ENCODE measurements at places on chromosomes 3 and 15. TPM values are rescaled to one million over a fixed set of nuclear protein-coding genes. Genes with fewer than 3 reads are reported as not detected.
A peak's percentile ranks its signal among the peaks of the same experiment; 100 is the strongest.

DNA sequence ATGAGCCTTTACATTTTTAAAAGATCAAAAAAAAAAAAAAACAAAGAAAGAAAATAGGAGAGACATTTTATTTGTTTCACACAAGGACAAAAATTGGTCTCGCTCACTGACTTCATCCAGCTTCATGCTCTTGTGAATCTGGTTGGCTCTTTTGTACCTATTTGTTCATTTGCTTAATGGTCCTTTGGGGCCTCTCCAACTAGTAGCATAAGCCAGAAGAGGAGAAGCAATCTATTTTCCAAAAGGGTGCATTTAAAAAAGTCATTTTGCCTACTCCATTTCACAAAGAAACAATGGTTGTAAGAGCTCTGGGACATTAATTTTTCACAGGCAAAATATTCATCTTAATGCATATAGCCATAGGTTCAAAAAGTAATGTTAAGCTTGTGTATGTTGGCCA, 168.3 kb upstream of the ADAMTS9 start:
- H3K36me3 ChIP-seq = no peaks in the 10 kb centered on the region
- no peaks in the 10 kb centered on the region for H3K27me3 ChIP-seq
- no peak overlapping the region for H3K27ac ChIP-seq

- no peak overlapping the region for H3K27ac ChIP-seq
- peaks cover 11% of the 10 kb centered on the region for H3K27me3 ChIP-seq
- no peak overlapping the region for H3K4me3 ChIP-seq
- no peaks in the 10 kb centered on the region for H3K4me1 ChIP-seq
- DNase-seq = no peak
Observed at GRCh38 chr15:39235084-39235795, 345.6 kb upstream of the THBS1 start.

The C3orf52 gene
- 9.5 TPM for total RNA-seq

GRCh38 chr3:58092521-58092920, 84.3 kb downstream of the FLNB start:
- no peaks in the 10 kb centered on the region for H3K27me3 ChIP-seq
- DNase-seq = no peak
- H3K4me3 ChIP-seq = no peak overlapping the region
- H3K27ac ChIP-seq = no peak overlapping the region

The NDN gene
- total RNA-seq = 2.9 TPM

- H3K4me3 ChIP-seq = no peak overlapping the region
- H3K36me3 ChIP-seq = peaks cover 23% of the 10 kb centered on the region
- no peaks in the 10 kb centered on the region for H3K27me3 ChIP-seq
- peaks cover 59% of the 10 kb centered on the region for H3K4me1 ChIP-seq
Observed at GRCh38 chr3:41207355-41207754, 8.1 kb downstream of the CTNNB1 start.

- no peak for DNase-seq
- no peak overlapping the region for H3K4me3 ChIP-seq
- peaks cover 1% of the 10 kb centered on the region for H3K36me3 ChIP-seq
- peaks cover 84% of the 10 kb centered on the region for H3K27me3 ChIP-seq
Observed at GRCh38 chr15:89370120-89370977, 35.7 kb upstream of the POLG start.

GRCh38 chr3:78907367-78907766, 860.4 kb downstream of the ROBO1 start:
- no peak overlapping the region for H3K27ac ChIP-seq
- H3K4me1 ChIP-seq = no peaks in the 10 kb centered on the region
- DNase-seq = no peak
- H3K27me3 ChIP-seq = no peaks in the 10 kb centered on the region

The ISLR2 gene
- total RNA-seq = not detected

GRCh38 chr15:26841941-26842340, 24.9 kb upstream of the GABRA5 start:
- H3K27me3 ChIP-seq = no peaks in the 10 kb centered on the region
- no peak for DNase-seq
- no peak overlapping the region for H3K27ac ChIP-seq

The GHRL gene
- total RNA-seq = 0.30 TPM

- H3K36me3 ChIP-seq = no peaks in the 10 kb centered on the region
- no peak overlapping the region for H3K4me3 ChIP-seq
- H3K27ac ChIP-seq = no peak overlapping the region
- no peak for DNase-seq
Observed at GRCh38 chr3:175146258-175146657, 287.1 kb downstream of the NAALADL2 start.

DNA sequence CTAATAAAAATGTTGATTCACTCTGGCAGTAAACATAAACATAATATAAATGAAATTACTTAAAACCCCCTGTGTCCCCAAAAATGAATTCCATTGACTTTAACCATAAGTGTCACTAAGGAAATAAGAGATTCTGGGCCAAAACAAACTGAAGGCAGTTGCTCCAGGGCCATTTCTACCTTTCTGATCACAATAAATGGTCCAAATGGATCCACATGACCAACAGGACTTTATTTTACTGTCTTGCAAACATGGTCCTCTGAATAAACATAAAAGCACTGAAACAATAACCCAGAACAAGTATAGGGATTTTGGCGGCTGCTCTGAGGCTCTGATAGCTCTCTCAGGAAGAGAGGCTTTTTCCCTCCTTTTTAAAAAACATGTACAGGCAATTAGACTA, 77.3 kb downstream of the ETFA start:
- DNase-seq = no peak
- H3K36me3 ChIP-seq = peaks cover 3% of the 10 kb centered on the region
- H3K4me3 ChIP-seq = no peak overlapping the region
- H3K27ac ChIP-seq = no peak overlapping the region
- H3K27me3 ChIP-seq = no peaks in the 10 kb centered on the region

DNA sequence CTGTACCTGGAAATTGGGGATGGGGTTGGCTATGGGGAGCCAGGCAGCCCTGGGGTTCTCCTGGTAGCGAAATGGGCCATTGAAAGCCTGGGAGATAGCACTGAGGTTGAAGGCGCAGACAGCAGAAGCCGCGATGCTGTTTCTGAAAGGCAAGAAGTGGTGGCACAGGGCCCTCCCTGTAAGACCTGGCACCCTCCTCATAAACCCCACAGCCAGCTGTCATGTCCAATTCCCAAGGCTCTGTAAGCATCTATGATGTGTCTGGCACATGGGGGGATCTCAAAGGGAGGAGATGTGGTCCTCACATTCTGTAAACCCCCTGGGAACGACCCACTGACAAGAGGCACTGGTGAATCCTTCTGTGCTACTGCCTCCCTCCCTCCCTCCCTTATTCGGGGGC, 104.0 kb downstream of the SEMA5B start:
- no peak overlapping the region for H3K27ac ChIP-seq
- H3K27me3 ChIP-seq = peaks cover 28% of the 10 kb centered on the region
- DNase-seq = no peak
- H3K4me3 ChIP-seq = no peak overlapping the region
- H3K4me1 ChIP-seq = no peaks in the 10 kb centered on the region
- no peaks in the 10 kb centered on the region for H3K36me3 ChIP-seq

The MINDY2 gene
- 12.5 TPM for total RNA-seq

The GABRR3 gene
- total RNA-seq = not detected

The A4GNT gene
- not detected for total RNA-seq

The GOLGA8T gene
- not detected for total RNA-seq

DNA sequence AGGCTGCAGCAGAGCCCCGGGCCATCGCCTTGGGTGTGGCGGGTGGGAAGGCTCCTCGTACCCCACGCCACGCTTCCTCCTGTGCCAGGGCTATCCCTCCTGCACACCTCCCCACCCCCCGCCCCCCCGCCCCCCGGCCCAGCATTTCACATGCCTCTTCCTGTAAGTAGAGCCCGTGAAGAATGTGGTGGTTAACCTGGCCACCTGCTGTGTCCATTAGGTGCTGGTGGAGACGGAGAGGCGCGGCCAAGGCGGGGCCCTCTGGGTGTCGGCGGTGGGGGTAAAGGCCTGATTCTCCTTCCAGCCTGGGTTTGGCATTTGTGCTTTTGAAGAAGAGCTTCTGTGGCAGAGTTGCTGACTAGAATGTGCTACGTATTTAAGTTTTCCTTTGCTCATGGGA, 127.8 kb downstream of the CHDH start:
- peaks cover 17% of the 10 kb centered on the region for H3K27me3 ChIP-seq
- no peaks in the 10 kb centered on the region for H3K4me1 ChIP-seq
- DNase-seq = no peak
- no peaks in the 10 kb centered on the region for H3K36me3 ChIP-seq
- H3K4me3 ChIP-seq = no peak overlapping the region

DNA sequence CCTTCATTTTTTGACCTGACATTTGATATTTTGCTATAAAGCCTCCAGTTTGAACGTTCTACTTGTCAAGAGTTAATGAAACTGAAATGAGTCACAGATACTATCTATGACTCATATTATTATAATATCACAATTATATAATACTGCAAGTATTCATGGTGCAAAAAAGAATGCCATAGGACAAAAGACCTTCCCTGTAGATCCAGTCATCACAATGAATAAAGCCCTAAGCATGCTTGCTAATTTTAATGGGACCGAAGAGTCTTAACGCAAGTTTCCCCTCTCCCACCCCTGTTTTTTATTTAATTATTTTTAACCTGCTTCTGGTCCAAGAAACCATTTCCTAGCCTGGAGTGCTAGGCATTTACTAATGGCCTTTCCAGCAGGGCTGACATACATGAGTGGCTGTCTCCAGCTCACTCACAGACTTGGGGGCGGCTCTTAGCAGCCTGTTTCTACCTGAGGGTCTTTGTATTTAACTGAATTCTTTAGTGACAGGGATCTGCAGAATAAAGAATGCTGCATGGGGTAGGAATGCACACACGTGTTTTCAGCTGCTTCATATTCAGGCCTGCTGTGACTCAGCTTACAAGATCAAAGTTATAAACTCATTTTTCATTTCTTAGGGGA, 61.2 kb downstream of the THBS1 start:
- no peak overlapping the region for H3K4me3 ChIP-seq
- H3K27me3 ChIP-seq = peaks cover 21% of the 10 kb centered on the region
- no peaks in the 10 kb centered on the region for H3K36me3 ChIP-seq
- no peak for DNase-seq

The KIAA1143 gene
- total RNA-seq = 35.0 TPM

GRCh38 chr15:31202953-31203352, 101.4 kb upstream of the TRPM1 start:
- no peak overlapping the region for H3K4me3 ChIP-seq
- peak; percentile 69 for DNase-seq
- peaks cover 63% of the 10 kb centered on the region for H3K4me1 ChIP-seq
- peak overlapping the region; percentile 50 for H3K27ac ChIP-seq
- peaks cover 17% of the 10 kb centered on the region for H3K27me3 ChIP-seq

The GRAMD1C gene
- total RNA-seq = 0.29 TPM

The TF gene
- total RNA-seq = 0.45 TPM

The FBN1 gene
- 1.1 TPM for total RNA-seq

- no peaks in the 10 kb centered on the region for H3K36me3 ChIP-seq
- H3K4me1 ChIP-seq = no peaks in the 10 kb centered on the region
- DNase-seq = no peak
- H3K4me3 ChIP-seq = no peak overlapping the region
- no peaks in the 10 kb centered on the region for H3K27me3 ChIP-seq
- H3K27ac ChIP-seq = no peak overlapping the region
Observed at GRCh38 chr15:87322265-87322664, 934.3 kb downstream of the NTRK3 start.

GRCh38 chr15:68492855-68493254, 60.9 kb upstream of the ITGA11 start:
- H3K27me3 ChIP-seq = peaks cover 38% of the 10 kb centered on the region
- H3K27ac ChIP-seq = no peak overlapping the region
- no peaks in the 10 kb centered on the region for H3K36me3 ChIP-seq
- no peak for DNase-seq

The DNAJA4 gene
- 28.5 TPM for total RNA-seq

The CLRN1 gene
- not detected for total RNA-seq

The SLC12A1 gene
- not detected for total RNA-seq

- no peak for DNase-seq
- no peak overlapping the region for H3K27ac ChIP-seq
- no peaks in the 10 kb centered on the region for H3K4me1 ChIP-seq
- H3K27me3 ChIP-seq = peaks cover 3% of the 10 kb centered on the region
- H3K36me3 ChIP-seq = no peaks in the 10 kb centered on the region
Observed at GRCh38 chr15:38720893-38721567, 156.4 kb upstream of the RASGRP1 start.

The PLCB2 gene
- 195 TPM for total RNA-seq

- no peak overlapping the region for H3K27ac ChIP-seq
- H3K36me3 ChIP-seq = no peaks in the 10 kb centered on the region
- H3K27me3 ChIP-seq = peaks cover 3% of the 10 kb centered on the region
- H3K4me1 ChIP-seq = peaks cover 12% of the 10 kb centered on the region
- no peak overlapping the region for H3K4me3 ChIP-seq
- peak; percentile 25 for DNase-seq
Observed at GRCh38 chr3:109702252-109702651, 364.9 kb upstream of the DPPA4 start.

The NUP210 gene
- 204 TPM for total RNA-seq

The SH3GL3 gene
- total RNA-seq = not detected

DNA sequence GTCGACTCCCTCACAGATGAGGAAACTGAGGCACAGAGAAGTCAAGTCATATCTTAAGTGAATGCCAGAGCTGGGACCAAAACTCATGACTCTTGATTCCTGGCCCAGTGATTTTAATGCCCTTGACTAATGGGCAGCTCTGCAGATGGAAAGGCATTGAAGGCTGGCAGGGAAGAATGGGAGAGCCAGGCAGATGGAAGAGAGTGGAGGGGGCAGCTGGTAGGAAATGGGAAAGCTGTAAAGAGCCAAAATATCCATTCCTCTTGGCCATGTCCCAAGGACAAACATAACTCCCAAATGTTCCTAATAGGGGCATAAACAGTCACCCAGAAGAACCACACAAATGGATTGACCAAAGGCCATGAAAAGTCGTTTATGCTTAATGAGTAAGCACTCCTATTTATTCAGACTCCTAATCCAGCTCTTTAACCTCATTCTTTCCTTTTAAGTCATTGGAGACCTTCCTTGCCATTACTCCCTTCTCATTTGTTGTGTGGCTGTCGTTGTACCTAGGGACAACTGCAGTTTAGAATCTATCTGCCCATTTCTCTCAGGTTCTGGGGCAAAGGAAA, 330.5 kb upstream of the ROPN1 start:
- no peaks in the 10 kb centered on the region for H3K27me3 ChIP-seq
- H3K4me3 ChIP-seq = no peak overlapping the region
- H3K4me1 ChIP-seq = no peaks in the 10 kb centered on the region
- no peak for DNase-seq
- H3K36me3 ChIP-seq = no peaks in the 10 kb centered on the region

The CCR8 gene
- total RNA-seq = 1.9 TPM

- H3K27ac ChIP-seq = no peak overlapping the region
- no peaks in the 10 kb centered on the region for H3K4me1 ChIP-seq
- peaks cover 2% of the 10 kb centered on the region for H3K36me3 ChIP-seq
- no peak overlapping the region for H3K4me3 ChIP-seq
Observed at GRCh38 chr3:177665122-177665808, 468.0 kb upstream of the TBL1XR1 start.

All from activated CD4-positive, alpha-beta T cell treated with anti-CD3 and anti-CD28 coated beads, Interleukin-2, amount 10 ng/mL, durations not matched to agents 7 days and 5 days (primary cell).